ENCODE measurements at places on chromosomes 2 and 18.
A peak's percentile ranks its signal among the peaks of the same experiment; 100 is the strongest.

- no peak for DNase-seq
These were observed 49.3 kb downstream of the SEMA4F start for GRCh38 chr2:74703373-74703772.

- no peak for DNase-seq
These were observed 209.6 kb upstream of the SLC39A10 start for GRCh38 chr2:195447323-195447975.

DNA sequence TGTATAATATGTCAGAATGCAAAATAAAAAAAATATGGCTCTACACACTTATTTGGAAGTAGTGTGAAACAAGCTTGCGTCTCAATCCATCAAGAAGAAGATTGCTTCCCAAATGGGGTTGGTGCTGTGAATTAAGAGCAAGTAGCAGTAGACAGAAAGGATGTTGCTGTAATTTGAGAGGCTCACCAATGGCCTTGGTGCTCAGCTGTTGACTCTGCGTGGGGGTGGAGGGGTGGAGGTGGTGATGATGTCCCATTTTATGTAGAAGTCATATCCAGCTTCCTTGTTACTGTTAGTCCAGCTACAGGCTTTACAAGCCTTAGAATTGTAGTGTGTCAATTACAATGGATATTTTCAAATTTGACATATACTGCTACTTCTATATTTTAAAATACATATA lies 223.4 kb upstream of the RND3 start:
- DNase-seq = no peak

GRCh38 chr2:233413046-233413445 lies 58.8 kb downstream of the DGKD start:
- no peak for DNase-seq

DNA sequence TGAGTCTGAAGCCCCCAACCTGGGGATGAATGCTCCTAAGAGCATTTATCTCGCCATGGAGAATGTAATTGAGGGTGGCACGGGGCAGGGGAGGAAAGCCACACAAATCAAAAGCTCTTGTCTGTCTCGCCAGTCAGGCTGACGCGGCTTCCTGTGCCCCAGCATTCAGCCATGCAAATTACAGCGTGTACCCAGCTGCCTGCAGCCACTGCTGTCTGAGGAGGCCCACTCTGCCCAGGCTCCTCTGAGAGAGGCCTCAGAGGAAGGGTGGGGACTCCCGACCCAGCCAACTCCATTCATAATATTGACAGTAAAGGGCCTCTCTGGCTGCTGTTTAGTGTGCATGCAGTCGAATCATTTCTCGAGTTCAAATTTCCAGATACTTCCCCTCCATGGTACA lies 22.0 kb downstream of the SMAD7 start:
- DNase-seq = peak; percentile 59

GRCh38 chr2:220528180-220528675 lies 900.8 kb downstream of the SLC4A3 start:
- DNase-seq = no peak

- no peak for DNase-seq
These were observed 54.4 kb upstream of the ZNF397 start for GRCh38 chr18:35186291-35187034.

Measured in stimulated activated CD8-positive, alpha-beta memory T cell treated with anti-CD3 and anti-CD28 coated beads, Interleukin-4, amount 100 ng/mL, for 1 hour (primary cell).